Stimulated activated naive CD4-positive, alpha-beta T cell treated with Interleukin-2 at 50 U/mL for 16 hours (primary cell): ENCODE measurements at places on chromosomes 3 and 15.
A peak's percentile ranks its signal among the peaks of the same experiment; 100 is the strongest.

DNA sequence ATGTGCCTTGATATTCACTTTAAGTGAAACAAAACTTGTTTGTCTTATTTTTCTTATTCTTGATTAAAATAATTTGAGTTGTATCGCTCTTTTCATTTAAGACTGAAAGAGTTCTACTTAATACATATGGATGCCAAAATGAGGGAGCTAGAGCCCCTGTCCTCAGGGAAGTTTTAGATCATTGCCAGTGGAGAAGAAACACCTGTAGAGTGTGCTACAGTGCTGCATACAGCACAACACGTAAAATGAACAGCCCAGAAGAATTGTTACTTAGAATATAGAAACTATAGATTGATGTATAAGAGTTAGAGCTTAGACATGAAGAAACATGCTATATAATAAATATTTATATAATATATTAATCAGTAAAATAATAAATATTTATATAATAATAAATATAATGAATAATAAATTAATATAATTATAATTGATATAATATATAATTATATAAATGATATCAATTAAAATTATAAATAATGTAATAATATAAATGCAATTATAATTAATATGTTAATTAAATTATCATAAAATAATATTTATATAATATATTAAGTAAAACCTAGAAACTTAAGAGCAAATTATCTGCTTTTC lies 1234.7 kb downstream of the ROBO2 start:
- no peak for DNase-seq

GRCh38 chr15:84079885-84080777 lies 155.4 kb upstream of the GOLGA6L4 start:
- DNase-seq = peak; percentile 15

DNA sequence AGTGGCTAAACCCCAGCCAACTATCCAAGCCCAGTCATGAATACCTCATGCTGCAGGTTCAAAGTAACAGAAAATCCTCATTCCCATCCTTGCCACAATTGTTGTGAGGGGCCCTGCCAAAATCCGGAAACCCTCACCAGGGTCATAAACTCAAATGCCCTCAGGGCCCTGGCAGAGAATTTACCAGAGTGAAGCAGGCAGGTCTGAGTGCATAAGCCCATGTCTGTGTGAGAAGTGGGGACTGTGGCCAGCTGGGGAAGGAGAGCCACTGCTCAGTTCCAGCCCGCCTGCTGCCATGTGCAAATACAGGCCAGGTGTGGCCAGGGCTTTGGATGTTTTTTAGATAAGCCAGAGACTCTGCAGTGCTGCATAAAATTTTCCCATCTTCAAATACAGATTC lies 7.0 kb downstream of the CEP152 start:
- DNase-seq = no peak

DNA sequence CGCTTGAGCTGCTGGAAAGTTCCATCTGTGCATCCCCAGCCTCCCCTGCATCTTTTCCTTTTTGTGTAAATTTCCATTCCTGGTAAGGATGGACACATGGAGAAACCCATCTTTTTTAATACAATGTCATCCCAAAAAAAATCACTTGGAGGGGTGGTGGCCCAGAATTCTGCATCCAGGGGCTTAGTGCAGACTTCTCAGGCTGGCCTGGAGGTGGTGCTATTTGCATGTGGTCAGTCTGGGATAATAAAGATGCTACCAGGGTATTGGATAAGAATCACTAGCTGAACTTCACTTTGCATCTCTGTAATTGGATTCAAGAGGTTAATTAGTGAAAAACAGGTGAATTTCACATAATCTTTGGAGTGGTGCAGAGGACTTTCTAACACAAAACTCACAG lies 1.8 kb upstream of the ZSCAN2 start:
- DNase-seq = peak; percentile 29

DNA sequence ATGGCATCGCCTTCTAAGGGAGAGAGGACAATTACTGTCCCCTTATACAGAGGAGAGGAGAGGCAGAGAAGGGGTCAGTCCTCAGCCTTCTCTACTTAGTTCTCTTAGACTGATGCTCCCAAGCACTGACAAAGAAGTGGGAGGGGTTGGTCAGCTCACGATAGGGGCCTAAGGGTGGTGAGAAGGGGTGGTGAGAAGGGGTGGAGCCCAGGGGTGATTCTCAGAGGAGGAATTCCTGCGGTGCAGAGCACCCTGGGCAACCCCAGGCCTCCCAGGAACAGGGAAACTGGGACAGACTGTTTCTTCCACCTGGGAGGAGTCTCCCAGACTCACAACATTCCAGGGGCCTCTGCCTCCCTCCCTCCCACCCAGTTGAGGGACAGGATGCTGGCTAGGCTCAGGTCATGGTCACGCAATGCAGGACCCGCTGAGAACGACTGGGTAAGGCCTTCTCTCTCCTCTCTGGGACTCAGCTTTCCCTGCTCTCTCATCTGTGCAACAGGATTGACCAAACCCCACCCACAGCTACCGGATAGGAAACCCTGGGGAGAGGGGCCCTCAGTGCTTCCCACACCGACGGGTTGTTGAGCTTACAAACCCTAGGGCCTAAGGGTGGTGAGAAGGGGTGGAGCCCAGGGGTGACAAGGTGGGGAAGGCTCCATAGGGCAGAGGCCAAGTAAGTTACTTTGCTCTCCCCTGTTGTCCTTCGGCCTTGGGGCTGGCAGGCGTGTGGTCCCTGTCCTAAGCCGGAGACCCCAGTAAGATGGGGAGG lies 1.5 kb downstream of the TPRA1 start:
- DNase-seq = no peak

DNA sequence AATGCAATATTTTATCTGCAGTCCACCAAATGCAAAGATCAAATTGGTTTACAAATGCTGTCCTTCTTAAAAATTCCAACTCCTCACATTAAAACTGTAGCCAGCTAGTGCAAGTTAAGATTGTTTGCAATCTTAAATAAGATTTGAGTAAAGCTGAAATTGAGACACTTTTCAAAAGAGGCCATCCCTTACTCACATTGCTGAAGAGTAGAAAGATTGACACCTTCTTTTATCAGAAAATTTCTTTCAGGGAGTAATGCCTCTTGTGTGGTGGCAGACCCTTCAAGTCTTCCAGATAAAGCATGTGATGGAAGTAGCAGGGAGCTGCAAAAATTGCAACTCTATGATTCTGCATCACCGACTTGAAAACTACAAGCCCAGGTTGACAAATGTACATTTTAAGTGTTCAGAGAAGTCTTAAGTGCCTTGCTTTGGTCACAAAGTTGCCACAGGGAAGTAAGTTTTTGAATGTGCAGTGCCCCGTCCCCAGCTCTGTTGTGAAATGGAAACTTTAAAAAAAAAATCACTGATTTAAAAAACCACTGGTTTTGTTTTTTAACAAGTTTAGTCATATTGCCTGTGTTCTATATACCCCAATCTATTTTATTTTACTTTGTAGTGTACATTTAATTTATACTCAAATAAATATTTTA lies 12.6 kb downstream of the CD86 start:
- DNase-seq = no peak

- peak; percentile 13 for DNase-seq
Measured at GRCh38 chr3:184727357-184728009, 15.6 kb upstream of the MAGEF1 start.

DNA sequence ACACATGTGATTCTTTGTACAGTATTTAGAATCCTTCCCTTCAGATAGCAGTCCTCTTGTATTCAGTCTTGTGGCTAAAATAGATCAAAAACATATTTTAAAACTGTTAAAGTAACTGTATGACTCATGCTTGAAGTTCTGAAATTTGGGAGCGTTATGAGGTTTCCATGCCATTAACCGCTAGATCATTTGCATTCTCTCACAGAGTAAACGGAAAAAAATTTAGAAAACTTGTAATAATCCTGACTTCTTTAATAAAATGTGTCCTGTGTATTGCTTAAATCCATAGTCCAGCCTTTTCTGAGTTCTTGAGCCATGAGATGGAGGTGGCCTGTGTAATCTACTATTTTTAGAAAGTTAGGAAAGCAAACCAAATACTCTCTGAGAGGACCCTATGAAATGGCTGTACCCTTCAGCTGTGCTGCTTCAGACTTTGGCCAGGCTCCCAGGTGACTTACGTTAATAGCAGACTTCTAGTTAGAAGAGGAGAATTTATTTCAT lies 33.8 kb downstream of the MBNL1 start:
- DNase-seq = no peak

GRCh38 chr3:104526901-104527401 lies 839.8 kb upstream of the ALCAM start:
- DNase-seq = no peak

- peak; percentile 29 for DNase-seq
Measured at GRCh38 chr3:13016083-13016720, 57.0 kb downstream of the IQSEC1 start.

DNA sequence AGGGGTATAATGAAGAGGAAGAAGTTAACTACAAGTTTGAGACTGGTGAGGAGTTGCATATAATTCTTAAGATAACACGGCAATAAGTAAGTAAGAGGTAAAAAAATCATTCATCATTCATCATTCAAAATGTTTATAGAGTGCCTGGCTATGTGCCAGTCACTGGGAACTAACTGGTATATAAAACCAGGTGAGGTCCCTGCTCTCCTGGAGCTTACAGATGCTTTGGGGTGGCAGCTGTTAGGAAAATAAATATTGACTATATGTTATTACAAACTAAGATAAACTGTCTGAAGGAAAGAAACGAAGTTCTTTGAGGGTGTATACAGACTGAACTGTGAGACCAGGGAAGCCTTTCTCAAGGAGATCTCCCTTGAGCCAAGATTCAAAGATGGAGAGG lies 2.9 kb downstream of the CASR start:
- DNase-seq = no peak

DNA sequence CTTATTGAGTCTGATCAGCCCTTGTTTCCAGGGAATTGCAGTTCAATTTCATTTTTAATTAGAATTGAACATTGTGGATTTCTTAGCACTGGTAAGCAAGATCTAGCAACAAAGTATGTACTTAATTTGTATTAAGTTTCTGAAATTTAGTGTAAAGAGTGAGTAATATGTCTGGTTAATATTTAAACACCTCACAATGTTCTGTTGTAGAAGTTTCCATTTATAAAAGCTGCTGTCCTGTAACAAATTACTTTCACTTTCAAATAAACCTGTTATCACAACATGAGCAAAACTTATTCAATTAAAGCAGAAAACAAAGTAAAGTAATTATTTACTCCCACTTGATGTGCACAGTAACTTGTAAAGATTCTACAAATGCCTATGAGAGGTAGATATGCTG lies 448.5 kb downstream of the NAALADL2 start:
- no peak for DNase-seq

DNA sequence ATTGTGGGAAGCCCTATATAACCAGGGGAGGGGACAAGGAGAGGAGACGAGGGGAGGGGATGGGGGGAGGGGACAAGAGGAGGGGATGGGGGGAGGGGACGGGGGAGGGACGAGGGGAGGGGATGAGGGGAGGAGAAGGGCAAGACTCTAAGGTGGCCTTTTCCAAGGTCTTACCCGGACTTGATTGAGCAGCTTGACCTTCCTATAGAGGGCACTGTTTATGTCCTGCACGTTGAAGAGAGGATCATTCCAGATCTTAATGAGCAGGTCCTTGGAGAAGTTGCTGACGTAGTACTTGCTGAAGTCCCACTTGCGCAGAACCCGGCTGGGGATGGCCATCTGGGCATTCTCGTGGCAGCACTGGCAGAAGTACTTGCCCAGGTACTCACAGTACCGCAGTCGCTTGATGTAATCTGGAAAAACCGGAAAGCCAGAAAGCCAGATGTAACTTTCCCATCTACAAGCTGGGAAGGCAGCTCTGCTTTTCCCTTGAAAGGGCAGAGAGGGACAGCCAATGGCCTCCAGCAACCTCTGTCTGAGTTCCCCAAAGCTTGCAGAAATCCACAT lies 55.7 kb downstream of the RUBCN start:
- no peak for DNase-seq

DNA sequence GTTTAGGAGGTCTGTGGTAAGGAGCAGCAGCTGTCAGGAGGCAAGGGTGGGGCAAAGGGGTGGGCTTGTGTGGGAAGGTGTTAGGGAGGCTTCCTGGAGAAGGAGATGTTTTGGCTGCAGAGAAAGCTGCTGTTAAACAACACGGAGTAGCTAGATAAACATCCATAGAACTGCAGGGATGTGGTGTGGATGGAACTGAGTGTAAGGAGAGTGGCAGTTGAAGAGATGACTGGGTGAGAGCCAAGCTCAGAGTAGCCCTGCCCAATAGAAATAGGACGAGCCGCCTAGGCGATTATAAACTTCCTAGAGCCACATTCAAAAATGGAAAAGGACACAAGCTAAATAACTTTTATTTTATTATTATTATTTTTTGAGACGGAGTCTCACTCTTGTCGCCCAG lies 19.9 kb downstream of the RPLP1 start:
- DNase-seq = no peak

- no peak for DNase-seq
Measured at GRCh38 chr15:83869341-83869740, 215.4 kb downstream of the ADAMTSL3 start.

- DNase-seq = no peak
Measured at GRCh38 chr3:87491843-87492242, 215.5 kb upstream of the POU1F1 start.

- peak; percentile 82 for DNase-seq
Measured at GRCh38 chr15:41971089-41971894, 1.1 kb downstream of the EHD4 start.

GRCh38 chr15:96330064-96330449 lies 443 bp upstream of the NR2F2 start:
- DNase-seq = no peak

DNA sequence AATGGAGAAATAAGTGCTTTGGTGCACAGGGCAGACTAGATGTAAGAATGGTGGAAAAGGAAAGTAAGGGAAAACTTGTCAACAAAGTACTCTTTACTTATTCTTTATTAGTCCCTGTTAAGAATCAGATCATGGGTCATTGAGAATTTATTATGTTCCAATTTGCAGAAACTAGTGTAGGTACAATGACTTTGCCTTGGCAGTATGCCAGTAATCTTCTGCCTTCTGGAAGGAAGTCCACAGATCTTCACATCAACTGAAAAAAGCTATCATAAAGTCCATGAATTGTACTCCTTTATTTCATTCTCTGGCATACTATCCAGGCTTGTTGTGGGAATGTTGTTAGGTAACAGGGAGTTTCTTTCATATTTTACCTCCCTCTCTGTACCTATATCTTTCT lies 88.2 kb upstream of the FLNB start:
- DNase-seq = no peak

DNA sequence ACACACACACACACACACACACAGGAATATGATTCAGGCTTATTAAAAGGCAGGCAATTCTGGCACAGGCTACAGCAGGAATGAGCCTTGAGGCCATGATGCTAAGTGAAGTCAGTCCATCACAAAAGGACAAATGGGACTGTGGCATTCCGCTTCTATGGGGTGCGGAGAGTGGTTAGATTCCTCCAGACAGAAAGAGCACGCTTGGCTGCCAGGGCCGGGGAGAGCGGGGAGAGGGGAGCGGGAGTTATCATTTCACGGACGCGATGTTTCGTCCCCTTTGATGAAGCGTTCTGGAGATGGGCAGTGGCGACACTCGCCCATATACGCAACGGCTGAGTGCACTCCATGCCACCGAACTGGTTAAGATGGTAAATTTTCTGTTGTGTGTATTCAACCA lies 58.5 kb upstream of the FAM174B start:
- DNase-seq = no peak

DNA sequence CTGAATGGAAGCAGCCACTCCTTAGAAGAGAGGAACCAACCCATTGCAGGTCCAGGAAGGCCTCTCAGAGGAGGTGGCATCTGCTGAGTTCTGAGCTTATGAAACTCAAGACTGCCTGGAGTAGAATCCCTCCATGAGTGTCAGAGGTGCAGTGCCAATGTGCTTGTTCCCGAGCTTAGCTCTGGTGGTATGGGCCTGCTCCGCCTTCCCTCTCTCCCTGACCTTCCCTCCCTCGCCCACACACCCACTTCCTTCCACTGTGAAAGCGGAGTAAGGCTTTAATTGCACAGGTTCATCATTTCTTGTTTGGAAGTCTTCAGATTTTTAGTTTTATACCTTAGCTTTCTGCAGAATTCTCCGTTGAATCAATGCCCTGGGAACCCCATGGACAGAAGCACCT lies 208.0 kb upstream of the BHLHE40 start:
- DNase-seq = no peak
